ENCODE measurements at places on chromosomes 16 and 17. TPM values are rescaled to one million over a fixed set of nuclear protein-coding genes. Genes with fewer than 3 reads are reported as not detected.

The CD300LB gene
- total RNA-seq: not detected

The CFAP119 gene
- 8.2 TPM for total RNA-seq

The CACNG1 gene
- total RNA-seq: 0.22 TPM

The SSTR5 gene
- 0.51 TPM for total RNA-seq

The TRPV2 gene
- total RNA-seq: 0.83 TPM

The HEATR3 gene
- total RNA-seq: 13.8 TPM

The TTYH2 gene
- total RNA-seq: 1.8 TPM

The SEZ6L2 gene
- total RNA-seq: 20.3 TPM

The ABI3 gene
- not detected for total RNA-seq

The TBC1D3H gene
- not detected for total RNA-seq

The CCL3 gene
- total RNA-seq: not detected

The PLEKHM1 gene
- total RNA-seq: 23.3 TPM

The TRAF7 gene
- 55.8 TPM for total RNA-seq

The TMEM238L gene
- not detected for total RNA-seq

The RRAD gene
- total RNA-seq: 53.2 TPM

The ATAD5 gene
- 3.9 TPM for total RNA-seq

The TOM1L1 gene
- 31.5 TPM for total RNA-seq

The PRSS36 gene
- 2.1 TPM for total RNA-seq

The IRX6 gene
- total RNA-seq: not detected

The ERCC4 gene
- total RNA-seq: 6.2 TPM

The NQO1 gene
- 2,539 TPM for total RNA-seq

The TCAP gene
- total RNA-seq: 0.80 TPM

The DNAJA3 gene
- total RNA-seq: 66.0 TPM

The SNTB2 gene
- total RNA-seq: 5.6 TPM
